Endodermal cell (in vitro differentiated cells): ENCODE measurements at places on chromosomes 6 and 20.

DNA sequence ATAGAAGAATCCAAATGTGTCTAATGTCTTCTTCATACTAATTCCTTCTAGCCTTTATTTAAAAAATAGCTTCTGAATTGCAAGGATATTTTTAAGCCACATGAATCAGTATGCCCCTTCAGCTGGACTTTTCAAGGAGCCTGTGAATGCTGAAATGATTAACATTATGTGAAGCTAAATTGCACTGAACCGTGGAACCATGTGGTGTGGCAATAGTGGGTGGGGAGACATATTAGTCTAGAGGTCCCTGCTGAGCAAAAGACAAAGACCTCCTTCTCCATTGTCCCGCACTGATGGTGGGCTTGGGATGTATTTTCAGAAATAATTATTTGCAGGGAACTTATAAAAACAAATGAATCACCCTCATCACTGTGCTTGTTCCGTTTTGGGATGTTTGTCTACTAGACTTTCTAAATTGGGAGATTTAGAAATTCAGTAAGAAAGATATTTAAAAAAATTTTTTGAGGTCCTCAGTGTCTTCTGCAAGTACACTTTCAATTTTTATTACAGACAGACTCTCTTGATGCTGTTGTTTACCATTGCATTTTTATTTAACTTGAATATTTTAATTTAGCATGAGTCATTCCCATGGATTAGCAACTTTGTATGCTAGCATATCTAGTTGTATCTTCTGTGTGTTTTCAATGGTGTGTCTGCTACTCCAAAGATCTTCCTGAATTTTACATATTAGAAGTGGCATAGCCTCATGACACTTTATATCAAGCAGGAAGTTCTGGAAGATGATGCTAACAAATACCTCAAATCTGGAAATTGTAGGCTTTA lies 238.1 kb downstream of the LAMA2 start:
- DNase-seq, result no peak

GRCh38 chr6:150286460-150286859 lies 82.4 kb upstream of the IYD start:
- DNase-seq, result no peak

DNA sequence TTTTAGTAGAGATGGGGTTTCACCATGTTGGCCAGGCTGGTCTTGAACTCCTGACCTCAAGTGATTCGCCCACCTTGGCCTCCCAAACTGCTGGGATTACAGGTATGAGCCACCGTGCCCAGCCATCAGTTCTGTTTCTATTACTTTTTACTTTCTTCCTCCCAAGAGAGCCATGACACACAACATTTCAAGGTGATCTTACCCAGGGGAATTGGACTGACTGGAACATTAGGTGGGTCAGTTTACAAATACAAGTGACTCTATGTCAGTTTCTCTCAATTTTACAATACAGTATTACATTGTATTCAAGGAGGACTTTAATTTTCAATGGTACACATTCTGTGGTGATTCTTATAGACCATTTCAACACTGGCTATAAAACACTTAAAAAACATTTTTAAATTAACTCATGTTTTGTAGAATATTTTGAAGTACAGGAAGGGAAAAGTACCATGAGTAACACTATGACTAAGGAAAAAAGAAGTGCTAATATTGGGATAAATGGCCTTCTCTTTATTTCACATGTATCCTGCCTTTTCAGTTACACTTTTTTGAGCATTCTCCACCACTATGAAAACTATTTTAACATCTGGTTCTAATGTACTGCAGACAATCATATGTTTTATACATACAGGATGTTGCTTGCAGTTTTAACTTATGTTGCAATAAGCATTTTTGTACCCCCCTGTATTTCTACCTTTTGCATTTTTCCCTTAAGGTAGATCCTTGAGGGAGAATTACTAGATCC lies 8.4 kb downstream of the TPBG start:
- no peak for DNase-seq

GRCh38 chr6:110609101-110609500 lies 132.7 kb upstream of the SLC22A16 start:
- DNase-seq, result no peak

DNA sequence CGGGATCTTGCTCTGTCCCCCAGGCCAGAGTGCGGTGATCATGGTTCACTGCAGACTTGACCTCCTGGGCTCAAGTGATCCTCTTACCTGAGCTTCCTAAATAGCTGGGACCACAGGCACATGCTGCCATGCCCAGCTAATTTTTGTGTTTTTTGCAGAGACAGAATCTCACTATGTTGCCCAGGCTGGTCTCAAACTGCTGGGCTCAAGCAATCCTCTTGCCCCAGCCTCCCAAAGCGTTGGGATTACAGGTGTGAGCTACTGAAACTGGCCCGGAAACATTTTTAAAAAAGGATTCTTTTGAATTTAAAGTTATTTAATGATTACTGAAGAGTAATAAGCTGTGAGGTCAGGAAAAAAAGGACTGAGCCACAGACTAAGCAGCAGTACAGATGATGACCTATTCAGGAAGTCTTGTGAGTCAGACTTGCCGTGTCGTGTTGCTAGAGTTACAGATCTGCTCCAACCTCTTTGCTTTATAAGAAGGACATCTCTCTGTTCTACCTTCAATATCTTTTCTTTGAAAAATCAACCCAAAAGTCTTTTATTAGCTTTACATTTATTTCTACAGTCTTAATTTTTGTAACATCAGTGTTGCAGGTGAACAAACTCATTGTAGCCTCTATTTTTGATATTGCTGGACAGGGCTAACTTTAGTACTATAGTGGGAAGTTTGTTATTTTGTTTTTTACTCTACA lies 108.7 kb downstream of the NCOA3 start:
- no peak for DNase-seq

DNA sequence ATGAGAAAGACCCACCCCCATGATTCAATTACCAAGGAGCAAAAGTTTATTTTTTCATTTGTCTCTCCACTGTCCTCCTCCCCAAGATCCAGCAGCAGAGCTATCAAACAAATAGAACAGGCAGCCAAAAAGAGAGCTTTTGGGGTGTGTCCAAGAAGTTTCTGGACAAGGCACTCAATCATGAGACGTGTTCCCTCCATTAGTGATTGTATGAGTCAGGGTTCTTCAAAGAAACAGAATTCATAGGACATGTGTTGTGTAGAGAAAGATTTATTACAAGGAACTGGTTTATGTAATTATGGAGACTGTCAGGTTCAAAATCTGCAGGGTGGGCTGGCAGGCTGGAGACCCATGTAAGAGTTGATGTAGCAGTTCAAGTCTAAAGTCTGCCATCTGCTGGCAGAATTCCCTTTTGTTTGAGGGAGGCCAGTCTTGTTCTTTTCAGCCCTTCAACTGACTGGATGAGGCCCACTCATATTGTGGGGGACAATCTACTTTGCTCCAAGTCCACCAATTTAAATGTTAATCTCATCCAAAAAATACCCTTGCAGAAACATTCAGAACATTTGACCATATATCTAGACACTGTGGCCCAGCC lies 248.1 kb upstream of the OPRM1 start:
- DNase-seq, result peak; percentile 71

GRCh38 chr6:108838101-108838717 lies 10.0 kb upstream of the ARMC2 start:
- peak; percentile 91 for DNase-seq

DNA sequence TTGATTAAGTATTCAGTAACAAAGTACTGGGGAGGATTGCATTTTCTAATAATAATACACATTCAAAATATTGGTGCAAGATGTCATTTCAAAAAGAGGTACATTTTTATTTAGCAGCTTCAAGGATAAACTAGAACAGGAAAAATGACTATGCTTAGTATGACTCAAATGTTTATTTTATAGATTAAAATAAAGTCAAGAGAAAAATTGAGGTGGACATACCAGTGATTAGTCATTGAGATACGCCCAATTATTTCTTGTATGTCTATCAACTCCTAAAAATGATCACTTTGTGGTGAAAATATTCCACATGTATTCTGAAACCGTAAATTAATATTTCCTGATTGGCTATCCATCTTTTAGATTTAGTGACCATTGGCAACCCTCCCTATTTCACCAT lies 96.7 kb downstream of the PHF3 start:
- DNase-seq, result no peak
